NCI-H1092 treated with DMSO at 0.1 percent for 48 hours (cell line): ENCODE measurements at places on chromosomes 6 and 20.
A peak's percentile ranks its signal among the peaks of the same experiment; 100 is the strongest.

- DNase-seq = no peak
Observed at GRCh38 chr20:48568520-48568919, 259.3 kb downstream of the PREX1 start.

- DNase-seq = no peak
Observed at GRCh38 chr20:57013741-57014140, 252.7 kb downstream of the BMP7 start.

- no peak for DNase-seq
Observed at GRCh38 chr6:15364401-15365037, 118.7 kb downstream of the JARID2 start.

- DNase-seq = no peak
Observed at GRCh38 chr6:159119791-159120190, 49.4 kb upstream of the FNDC1 start.

GRCh38 chr6:125732398-125732797 is 17.0 kb upstream of the HEY2 start:
- DNase-seq = no peak

DNA sequence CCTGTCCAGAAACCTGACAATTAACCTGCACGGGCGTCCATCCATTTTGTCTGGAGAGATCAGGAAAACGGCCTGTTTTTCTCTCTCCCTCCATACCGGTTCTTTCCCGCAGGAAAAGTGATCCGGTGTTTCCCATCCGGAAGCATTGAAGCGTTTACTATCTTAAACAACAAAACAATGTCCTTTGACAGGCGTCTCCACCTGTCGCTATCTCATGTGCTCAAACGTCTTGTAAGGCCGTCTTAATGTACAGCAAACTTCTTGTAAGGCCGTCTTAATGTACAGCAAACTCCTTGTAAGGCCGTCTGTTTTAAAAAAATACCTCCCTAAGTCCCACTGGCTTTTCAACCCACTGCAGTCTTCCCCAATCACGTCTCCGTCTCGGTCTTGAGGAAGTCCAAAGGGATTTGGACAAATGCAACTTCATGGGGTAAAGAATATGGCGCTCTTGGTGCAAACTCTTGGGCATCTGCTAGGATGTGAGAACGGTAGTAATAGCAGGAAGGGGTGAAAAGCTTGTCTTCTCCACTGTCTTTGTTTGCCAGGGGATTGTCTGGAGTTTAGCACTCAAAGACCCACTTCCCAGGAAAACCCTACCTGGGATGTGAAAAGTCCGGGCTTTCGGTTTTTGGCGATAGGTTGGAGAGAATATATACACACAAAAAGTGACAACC is 29.9 kb upstream of the TRIM27 start:
- no peak for DNase-seq

DNA sequence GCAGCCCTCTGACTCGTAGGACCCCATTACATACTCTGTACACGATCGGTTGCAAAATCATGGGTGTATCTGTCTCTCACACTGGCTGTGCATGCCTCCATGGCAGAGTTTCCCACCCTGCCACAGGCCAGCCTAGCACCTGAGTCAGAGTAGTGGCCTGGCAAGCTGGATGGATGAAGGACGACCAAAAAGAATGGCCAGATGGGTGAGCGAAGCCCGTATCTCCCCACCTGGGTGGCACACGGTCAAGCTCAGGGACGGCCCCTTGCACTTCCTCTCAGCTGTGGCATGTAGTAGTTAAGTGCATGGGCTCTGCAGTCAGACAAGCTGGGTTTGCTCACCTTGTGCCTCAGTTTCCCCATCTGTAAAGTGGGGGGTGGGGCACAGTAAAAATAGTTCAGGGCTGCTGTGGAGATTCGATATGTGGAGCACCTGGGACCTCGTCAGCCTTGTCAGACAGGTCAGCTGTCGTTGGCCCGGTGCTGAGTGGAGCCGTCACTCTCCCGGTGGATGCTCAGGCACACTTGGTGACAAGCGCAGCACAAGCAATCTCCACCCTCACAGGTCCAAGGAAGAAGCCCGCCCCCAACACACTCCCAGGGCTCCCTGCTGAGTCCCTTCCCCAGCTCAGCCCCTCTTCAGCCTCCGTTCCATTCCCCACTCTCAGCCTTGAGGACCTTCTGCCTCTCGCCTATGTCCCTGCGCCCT is 12.6 kb downstream of the CPNE5 start:
- no peak for DNase-seq

GRCh38 chr6:134176264-134176975 is 124.0 kb upstream of the SLC2A12 start:
- no peak for DNase-seq

DNA sequence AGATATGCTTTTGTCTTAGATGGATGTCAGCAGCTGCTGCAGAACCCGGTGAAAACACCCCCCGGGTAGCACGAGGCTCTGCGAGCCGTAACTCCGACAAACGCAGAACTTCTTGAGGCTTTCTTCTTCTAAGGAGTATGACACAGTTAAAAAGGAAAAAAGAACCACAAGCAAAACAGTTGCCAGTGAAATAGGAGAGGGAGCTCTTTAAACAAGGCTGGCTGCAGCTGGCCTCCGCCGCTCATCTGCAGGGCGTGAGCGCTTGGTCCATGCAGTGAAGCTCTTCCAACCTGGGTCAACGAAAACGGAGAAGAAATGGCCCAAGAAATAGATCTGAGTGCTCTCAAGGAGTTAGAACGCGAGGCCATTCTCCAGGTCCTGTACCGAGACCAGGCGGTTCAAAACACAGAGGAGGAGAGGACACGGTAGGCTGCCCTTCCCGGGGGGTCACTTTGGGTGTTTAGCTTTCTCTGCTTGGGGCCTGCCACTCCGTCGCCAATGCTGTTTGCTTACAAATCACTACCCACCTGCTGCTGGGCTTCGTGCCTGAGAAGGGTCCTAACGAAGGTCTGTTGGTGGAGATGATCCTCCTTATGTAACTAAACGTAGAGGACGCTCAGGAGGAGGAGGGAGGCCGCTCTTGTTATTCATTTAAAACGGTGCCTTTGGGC is 13.2 kb downstream of the SYTL3 start:
- peak; percentile 84 for DNase-seq

DNA sequence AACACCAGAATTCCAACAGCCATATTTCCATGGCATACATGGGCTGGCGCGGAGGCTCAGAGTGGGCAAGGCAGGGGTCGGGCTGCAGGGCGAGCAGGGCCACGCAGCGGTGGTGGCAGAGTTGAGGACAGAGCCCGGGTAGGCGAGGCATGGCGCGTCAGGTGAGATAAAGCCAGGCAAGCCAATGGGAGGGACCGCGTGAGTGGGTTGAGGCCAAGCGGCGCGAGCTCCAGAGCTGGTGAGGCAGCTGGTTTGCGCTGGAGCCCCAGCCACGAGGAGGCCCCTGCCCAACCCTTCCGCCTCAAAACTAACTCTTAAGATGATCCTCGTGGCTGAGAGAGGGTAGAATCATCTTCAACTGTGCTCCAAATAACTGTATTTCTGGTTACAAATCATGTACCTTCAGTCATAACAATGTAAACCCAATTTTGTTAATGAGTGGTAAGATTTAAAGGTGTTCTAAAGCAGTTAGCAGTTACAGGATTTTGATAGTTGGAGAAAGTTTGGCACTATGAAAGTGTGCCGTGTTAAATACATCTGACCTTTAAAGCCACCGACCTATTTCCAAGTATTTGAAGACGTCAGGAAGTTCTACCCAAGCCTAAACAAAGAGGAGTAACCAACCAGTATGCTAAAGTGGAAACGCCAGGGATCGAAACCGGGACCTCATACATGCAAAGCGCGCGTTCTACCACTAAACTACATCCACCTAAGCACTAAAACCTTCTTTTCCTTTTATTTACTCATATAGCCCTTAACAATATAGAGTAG is 107.9 kb downstream of the GPX5 start:
- no peak for DNase-seq

DNA sequence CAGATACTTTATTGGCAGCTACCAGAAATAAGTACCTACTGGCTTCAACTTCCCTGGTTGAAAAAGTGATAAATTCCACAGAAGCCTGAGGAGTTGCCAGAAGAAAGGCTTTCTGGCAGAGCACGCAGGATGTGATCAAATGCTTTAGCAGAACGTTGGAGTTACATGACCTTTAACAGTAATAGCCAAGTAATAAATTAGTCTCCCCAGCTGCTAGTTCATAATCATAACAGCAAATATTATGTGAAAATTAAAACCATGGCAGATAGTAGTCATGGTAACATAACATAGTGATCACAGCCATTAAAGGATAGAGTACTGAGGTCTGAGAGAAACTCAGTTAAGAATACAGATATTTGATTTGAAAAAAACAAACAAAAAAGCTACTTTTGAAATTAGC is 567.7 kb downstream of the ADGRB3 start:
- DNase-seq = no peak

DNA sequence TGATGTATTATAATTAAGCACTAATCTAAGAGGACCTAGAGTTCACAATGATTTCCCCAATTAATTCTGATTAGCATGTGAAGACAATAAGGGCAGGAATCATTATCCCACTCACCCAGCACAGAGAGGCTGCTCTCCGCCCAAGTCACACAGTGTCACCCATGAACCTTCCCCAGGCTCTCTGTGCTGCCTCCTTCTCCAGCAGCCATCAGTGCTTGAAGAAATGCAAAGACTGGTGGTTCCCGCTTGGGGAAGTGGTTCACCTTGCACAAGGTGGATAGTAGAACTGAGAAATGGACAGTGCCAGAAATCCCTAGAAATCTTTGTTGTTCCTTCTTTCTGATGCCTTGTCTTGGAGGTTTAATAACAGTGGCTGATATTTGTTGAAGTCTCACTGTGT is 401.3 kb downstream of the QKI start:
- no peak for DNase-seq

DNA sequence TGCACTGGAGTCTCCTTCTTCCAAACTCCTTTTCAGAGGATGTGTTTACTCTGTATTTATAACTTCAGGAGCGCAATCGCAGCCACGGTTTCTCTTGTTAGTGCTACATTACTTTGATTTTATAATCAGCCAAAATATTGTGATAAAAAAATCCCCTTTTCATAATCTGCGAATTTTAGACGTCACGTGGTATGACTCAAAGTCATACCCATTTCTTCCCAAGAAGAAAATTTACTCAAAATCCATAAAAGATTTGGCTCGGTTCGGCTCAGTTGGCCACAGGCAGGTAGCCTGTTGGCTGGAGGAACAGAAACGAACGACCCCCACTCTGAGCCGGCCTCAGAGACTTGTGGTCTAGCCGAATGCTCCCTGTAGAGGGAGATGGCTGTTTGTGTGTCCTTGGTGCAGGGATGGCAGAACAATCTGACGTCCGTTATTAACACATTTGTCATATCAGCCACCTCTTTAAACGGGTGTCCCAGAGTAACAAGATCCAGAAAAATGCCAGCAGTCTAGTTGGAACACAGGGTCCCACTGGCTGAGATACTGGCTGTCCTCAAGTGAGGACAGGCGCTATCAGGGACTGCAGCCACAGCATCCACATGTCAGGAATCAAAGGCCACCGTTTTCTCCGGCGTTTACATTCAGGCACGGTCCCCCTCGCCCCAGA is 247.6 kb downstream of the DLL1 start:
- no peak for DNase-seq

DNA sequence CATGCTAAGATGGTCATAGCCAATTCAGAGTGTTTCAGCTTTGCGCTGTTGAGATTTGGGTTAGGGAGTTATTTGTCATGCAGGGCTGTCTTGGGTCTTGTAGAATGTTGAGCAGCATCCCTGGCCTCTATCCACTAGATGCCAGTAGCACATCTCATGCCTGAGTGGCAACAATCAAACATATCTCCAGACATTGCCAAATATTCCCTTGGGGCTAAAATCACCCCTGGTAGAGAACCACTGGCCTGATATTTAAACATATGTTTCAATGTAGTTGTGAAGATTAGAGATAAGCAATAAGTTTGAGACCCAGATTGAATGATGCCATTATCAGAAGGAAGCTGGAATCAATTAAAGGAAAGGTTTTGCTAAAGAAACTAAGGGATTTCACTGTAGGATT is 463.3 kb downstream of the DOK5 start:
- DNase-seq = no peak

- DNase-seq = no peak
Observed at GRCh38 chr20:1674990-1675780, 17.6 kb upstream of the SIRPG start.

DNA sequence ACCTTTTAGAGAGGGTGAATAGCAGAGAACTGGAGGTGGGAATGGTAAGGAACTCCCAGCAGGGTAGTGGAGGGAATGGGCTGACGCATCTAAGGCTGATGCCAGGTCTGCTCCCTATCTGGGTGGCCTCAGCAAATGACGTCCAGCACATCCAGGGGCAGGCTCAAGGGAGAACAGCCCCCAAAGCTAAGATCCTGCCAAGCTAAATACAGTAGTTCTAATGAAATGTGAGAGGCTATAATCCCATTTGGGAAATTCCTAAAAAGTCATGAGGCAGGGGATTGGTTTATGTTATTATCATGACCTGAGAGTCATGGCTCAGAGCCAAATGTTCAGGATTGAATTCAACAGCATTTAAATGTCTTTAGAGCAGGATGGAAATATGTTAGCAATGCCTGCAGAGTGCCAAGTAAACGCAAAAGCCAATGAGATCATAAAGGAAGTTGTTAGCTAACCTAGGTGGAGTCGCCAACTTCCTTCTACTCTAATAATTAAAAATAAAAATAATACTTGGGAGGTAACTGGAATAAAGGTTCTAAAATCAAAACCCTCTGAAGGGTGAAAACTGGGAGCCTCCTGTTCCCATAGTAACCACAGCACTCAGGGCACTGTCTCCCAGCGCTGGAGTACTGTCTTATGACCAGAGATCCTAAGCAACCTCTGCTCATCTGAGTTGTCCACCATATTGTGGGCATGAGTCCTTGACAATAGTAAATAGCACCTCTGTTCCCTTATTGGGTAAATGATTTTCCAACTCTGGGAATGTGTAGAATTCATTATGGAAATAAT is 34.8 kb downstream of the IYD start:
- peak; percentile 13 for DNase-seq

GRCh38 chr20:49273696-49274277 is 4.1 kb downstream of the ZNFX1 start:
- no peak for DNase-seq

- DNase-seq = no peak
Observed at GRCh38 chr6:159074120-159074684, 29.4 kb upstream of the TAGAP start.

- DNase-seq = no peak
Observed at GRCh38 chr6:65468307-65468706, 238.7 kb downstream of the EYS start.

DNA sequence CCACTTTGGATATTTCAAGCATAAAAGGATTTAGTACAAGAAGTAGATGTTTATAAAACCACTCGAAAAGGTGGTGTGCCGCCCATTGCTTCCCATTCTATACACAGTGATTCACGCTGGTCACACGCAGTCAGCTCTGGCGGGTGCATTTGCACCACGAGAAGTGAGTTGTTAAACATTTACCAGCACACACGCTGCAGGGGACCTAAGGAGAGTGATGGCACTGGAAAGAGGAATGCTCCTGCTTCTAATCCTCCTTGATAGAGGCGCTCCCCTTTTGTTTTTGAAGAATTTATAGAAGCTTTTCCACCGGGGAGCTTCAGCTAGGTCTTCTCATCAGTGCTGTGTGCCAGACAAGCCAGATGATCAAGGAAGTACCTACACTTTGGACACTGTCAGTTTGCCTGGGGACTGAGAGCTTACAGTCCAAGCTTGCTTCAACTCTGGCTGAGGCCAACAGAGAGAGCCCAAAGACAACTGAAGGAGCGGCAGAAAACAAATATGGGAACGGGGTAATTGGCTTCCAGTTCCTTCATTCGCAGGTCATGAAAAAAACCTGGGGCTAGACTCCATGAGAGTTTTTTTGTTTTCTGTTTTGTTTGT is 31.2 kb downstream of the MUC22 start:
- DNase-seq = no peak
